ENCODE measurements at places on chromosomes 13 and 19. TPM values are rescaled to one million over a fixed set of nuclear protein-coding genes. Genes with fewer than 3 reads are reported as not detected.
A peak's percentile ranks its signal among the peaks of the same experiment; 100 is the strongest.

DNA sequence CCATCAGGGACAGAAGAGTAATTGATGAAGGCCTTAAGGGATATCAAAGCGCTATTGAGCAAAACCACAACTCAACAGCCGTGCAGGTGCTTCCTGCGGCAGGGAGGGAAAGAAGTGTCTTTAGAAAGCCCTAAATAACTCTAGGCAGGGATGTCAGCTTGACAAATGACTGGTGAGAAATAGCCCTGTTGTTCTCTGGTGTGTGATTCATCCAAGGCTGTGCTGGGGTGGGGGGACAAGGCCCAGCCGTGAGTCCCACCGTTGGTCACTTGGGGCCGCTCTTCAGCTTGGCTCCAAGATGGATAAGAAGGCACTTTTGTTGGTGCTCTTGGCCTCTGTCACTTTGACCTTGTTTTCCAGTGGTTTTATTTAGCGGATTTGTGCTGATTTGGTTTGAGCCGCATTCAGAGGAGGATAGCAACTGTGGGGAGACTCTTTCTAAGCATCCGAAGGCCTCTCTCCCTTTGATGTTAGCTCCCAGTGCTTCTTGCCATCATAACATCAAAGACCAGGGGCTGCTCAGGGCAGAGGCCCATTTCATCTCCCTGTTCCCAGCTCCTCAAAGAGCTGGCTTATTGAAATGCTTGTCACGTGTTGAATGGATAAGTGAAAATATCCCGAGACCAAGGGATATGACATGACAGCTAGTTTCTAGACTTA, 130.3 kb upstream of the SERP2 start:
- H3K27ac ChIP-seq, result no peak overlapping the region
- DNase-seq, result peak; percentile 80
- no peaks in the 10 kb centered on the region for H3K27me3 ChIP-seq
- H3K36me3 ChIP-seq, result no peaks in the 10 kb centered on the region
- peaks cover 2% of the 10 kb centered on the region for H3K4me1 ChIP-seq

DNA sequence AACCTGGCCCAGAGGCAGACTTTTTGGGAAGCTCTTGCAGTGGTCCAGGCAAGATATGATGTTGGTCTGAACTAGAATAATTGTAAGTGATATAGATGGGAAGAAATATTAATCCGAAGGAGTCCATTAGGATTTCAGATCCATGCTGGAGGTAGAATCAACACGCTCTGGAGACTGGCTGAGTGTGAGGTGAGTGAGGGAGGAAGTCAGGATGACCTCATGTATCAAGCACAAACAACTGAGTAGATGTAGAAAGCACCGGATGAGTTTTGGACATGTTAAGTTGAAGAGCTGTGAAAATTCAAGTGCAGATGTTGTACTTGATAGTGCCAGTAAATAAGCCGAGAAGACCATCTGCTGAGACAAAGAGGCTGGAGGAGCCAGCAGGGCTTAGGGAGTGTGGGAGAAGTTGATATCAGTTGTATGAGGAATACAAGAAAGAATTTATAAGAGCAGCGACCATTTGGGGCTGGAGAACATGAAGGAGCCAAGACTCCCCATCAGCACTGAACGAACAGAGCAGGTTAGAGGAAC, 5.3 kb upstream of the CNMD start:
- no peaks in the 10 kb centered on the region for H3K4me1 ChIP-seq
- peaks cover 4% of the 10 kb centered on the region for H3K27me3 ChIP-seq
- H3K27ac ChIP-seq, result no peak overlapping the region
- no peak overlapping the region for H3K4me3 ChIP-seq
- no peaks in the 10 kb centered on the region for H3K36me3 ChIP-seq
- DNase-seq, result no peak

DNA sequence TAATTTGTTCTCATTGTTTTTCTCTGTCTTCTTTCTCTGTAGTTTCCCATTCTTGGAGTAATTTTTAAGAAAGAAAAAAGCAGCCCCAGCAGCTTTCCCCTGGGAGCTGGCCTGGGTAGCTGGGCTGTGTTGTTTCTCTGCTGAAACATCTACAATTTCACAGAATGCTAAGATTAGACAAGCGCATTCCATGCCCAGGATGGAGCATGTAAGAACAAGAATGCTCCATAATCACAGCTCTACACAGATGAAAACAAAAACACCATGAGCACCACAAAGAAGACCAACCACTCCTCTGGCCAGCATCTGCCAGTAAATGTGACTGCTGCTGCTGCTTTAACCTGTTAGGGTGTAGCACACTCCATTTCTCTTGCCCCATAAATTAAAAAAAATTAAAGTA, 239.2 kb upstream of the SLITRK1 start:
- H3K27me3 ChIP-seq, result no peaks in the 10 kb centered on the region
- no peak overlapping the region for H3K27ac ChIP-seq
- H3K4me3 ChIP-seq, result no peak overlapping the region

GRCh38 chr13:95516021-95516420, 36.5 kb upstream of the CLDN10 start:
- no peak for DNase-seq
- no peaks in the 10 kb centered on the region for H3K4me1 ChIP-seq
- H3K27ac ChIP-seq, result no peak overlapping the region
- H3K4me3 ChIP-seq, result no peak overlapping the region
- H3K27me3 ChIP-seq, result no peaks in the 10 kb centered on the region

DNA sequence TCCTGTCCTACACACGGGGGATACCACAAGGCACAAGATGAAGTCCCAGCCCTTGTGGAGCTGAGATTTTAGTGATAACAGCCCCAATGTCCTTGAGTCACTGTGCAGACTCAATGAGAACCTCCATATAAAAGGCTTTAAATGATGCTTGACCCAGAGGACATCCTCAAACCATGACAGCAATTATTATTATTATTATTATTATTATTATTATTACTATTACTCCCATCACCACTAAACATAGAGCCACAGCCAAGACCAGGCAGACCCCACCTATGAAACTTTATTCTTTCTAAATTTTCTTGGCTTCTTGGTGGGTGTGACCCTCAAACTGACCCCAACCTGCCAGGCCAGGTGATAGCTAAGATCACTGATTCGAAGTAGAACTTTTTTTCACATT, 11.1 kb downstream of the C19orf47 start:
- H3K36me3 ChIP-seq, result peaks cover 6% of the 10 kb centered on the region
- no peaks in the 10 kb centered on the region for H3K4me1 ChIP-seq
- H3K4me3 ChIP-seq, result no peak overlapping the region
- H3K27me3 ChIP-seq, result no peaks in the 10 kb centered on the region
- no peak overlapping the region for H3K27ac ChIP-seq
- DNase-seq, result no peak

- no peak within 1 kb of the TSS for H3K4me3 ChIP-seq
- H3K4me1 ChIP-seq, result peaks cover 2% of the 10 kb centered on the region
- H3K27ac ChIP-seq, result no peak within 1 kb of the TSS
- H3K36me3 ChIP-seq, result no peaks in the 10 kb centered on the region
- H3K27me3 ChIP-seq, result peaks cover 45% of the 10 kb centered on the region
Observed at GRCh38 chr19:12838182-12838885, at the start of gene MAST1. TSS of gene MAST1 (plus strand) at chr19:12838515. CDS start at chr19:12838573, 58 bp downstream.

- H3K27me3 ChIP-seq, result no peaks in the 10 kb centered on the region
- no peaks in the 10 kb centered on the region for H3K4me1 ChIP-seq
- H3K27ac ChIP-seq, result no peak overlapping the region
- DNase-seq, result no peak
Observed at GRCh38 chr19:28492621-28493020, 720.3 kb downstream of the UQCRFS1 start.

LRRC25 gene
- total RNA-seq, result 13.1 TPM

CEACAM21 gene
- 5.6 TPM for total RNA-seq

BSG gene
- 554 TPM for total RNA-seq

All from kidney (tissue), 22 donors.